HFF-Myc (cell line): ENCODE measurements at places on chromosomes 1 and 21.
A peak's percentile ranks its signal among the peaks of the same experiment; 100 is the strongest.

DNA sequence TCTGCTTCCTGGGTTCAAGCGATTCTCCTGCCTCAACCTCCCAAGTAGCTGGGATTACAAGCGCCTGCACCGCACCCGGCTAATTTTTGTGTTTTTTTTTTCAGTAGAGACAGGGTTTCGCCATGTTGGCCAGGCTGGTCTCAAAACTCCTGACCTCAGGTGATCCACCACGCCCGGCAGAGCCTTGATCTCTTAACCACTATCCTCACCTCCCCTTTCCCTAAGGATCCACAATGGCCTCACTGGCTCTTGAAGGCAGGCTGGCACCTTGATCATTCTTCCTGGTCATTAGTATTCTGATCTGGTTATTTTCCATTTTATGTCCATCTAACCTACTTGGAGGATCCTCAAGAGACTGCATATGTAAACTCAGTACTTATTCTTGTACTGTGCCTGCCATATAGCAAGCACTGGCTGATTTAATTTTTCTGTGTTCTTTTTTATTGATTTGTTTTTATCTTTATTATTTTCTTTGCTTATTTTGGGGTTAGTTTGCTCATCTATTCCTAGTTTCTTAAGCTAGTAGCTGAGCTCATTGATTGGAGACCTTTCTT, 6.3 kb downstream of the RCC1 start:
- no peak for DNase-seq

DNA sequence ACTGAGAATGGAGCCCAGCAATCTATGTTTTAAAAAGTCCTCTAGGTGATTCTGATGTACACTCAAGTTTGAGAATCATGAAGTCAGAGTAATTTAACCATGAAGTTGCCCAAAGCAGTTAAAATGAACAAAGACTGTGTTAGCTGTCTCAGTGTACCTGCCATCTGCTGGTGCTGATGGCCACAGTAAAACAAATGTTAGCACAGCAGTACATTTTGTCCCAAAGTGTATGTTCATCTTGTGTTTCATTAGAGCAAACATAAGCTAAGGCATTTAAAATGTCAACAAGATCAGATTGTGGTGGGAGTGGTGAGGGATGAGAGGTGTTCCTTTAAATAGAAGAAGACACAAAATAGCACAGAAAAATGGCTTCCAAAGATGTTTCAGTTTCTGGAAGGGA, 31.1 kb downstream of the FYB2 start:
- no peak for DNase-seq

GRCh38 chr1:80495806-80496205, 1304.9 kb upstream of the ADGRL2 start:
- DNase-seq = no peak

- no peak for DNase-seq
These were observed 74.6 kb downstream of the ZNF648 start for GRCh38 chr1:181986907-181987305.

- no peak for DNase-seq
These were observed 34.5 kb upstream of the PLXNA2 start for GRCh38 chr1:208278638-208279037.

DNA sequence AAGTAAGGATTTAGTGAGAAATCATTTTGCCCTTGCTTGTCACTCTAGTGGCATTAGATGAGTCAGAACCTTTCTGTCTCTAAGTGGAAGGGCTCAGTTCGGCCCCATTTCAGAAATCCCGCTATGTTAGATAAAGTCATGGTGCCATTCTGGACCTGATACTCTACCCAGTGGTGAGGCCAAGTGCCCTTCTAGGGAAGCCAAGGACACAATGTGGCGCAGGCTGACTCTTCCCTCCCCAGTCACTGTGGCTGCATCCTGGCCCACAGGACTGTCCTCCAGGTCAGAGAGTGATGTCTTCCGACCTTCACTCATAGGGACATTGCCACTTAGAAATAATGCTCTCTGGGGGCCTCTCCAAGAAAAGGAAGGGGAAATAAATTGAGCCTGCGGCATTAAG, 48.3 kb upstream of the MTR start:
- DNase-seq = no peak

GRCh38 chr1:3027611-3028371, 6.5 kb downstream of the ACTRT2 start:
- DNase-seq = no peak

DNA sequence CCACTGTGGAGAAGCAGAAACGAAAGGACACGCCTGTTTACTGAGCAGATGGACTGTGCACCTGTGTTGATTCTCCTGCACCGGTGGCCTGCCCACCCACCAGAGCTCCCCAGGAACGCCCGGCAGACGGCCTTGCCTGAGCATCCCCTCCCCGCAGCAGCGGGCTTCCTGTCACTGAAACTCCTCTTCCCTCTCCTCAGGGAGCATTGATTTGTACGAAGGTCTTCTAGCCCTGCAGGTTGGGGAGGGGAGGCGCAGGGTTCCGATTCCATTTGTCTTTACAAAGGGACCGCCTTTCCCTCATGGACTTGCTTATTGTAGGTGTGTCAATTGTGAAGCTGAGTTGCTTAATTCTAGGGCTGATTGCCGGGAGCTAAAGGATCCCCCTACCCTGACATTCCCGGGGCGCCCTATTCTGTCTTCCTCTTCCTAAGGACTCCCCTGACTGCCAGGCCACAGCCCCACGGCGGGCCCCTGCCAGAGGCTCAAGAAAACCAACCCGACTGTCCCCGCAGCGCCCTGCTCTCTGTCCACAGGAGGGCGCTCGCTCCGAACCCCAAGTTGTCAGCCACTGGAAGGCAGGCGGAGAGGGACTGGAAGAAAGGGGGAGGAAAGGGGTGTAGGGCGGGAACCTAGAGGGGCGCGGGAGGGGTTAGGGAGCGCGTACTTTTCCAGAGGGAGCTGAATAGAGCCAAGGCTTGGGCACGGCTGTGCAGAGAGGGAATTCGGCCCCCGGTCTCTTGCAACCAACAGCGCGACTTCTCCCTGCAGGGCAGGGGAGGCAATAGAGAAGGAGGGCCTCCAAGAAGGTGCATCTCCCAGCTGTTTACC, 2.8 kb downstream of the S100A6 start:
- peak; percentile 80 for DNase-seq

DNA sequence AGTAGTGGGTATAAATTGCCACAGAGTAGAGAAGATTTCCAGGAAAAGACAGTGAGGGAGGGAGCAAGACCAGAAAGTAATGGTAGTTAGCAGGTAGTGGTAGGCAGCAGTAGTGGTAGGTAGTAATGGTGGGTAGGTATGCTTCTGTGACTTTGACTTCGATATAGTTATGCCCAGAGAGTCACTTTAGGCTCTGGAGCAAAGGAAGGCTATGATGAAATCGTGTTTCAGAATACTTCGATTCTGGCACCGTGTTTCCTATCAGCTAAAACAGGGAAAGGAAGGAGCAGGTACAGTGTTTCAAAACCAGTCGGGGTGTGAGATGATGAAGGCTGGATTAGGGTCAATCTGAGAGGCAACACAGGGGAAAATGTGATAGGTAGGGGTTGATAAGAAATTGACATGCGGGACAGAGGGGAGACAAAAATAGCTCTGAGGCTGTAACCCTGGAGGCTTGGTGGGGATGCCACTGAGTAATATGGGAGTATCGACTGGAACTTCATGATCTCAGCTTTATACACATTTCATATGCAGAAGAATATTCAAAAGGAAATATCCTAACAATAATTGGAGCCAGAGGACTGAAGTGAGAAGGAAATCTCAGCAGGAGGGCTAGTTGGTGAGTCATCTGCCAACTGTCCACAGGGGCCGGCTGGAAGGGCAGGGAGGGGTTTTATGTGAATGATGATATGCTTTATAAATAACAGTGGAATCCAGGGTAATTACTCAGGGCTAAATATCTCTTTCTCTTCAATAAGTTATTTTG, 25.2 kb upstream of the TRIM45 start:
- peak; percentile 59 for DNase-seq

GRCh38 chr1:193141804-193142203, 20.0 kb downstream of the CDC73 start:
- DNase-seq = no peak

DNA sequence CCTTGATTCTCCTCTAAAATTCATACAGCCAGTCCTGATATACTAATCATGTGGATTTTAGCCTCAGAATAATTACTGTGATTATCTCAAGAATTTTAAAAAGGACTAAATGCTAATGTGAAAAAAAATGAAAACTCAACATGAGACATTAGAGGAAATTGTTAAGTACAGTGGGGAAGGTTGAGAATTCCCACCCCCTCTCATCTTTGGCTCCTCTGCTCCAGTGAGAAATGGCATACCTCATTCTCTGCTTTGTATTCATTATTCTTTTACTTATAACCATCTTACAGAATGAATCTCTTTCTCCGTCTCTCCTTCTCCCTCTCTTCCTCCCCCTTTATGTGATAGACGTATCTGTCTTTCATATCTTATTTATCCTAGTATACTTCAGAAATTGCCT, 70.9 kb downstream of the DIRAS3 start:
- DNase-seq = no peak

DNA sequence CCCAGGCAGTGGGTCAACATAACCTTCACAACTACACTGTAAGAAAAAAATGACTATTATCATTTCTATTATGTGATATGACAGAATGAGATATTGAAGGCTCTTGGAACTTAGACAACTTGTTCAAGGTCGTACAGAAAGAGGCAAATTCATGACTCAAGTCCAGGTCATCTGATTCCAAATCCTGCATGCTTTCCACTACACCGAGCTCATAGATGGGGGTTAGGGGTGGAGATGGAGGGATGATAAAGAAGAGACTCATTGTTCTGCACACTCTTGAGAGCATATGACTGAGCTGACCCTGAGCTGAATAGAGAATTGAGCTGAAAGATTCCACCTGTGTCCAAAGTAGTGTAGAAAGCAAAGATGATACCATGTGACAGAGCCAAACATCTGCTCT, 2.8 kb downstream of the FCRL6 start:
- DNase-seq = no peak

DNA sequence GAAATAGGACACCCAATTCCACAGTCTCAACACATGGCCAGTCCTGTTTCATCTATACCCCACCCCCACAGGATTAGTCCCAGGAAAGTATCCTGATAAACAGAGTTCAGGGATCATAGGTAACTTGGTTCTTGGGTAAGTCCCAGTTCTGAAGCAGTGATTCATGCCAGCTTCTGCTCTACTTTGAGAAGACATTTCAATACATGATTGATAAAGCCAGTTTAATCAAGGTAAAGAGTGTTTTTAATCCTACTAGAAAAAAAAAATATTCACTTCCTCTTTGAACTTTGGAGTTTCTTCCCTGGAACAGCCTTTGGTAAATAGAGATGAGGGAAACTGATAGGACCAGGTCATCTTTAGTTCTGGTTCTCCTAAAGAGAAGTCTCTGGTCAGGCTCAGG, 142.4 kb downstream of the TLR5 start:
- no peak for DNase-seq

GRCh38 chr1:23562137-23562876, 3.0 kb upstream of the ID3 start:
- DNase-seq = peak; percentile 89
